ENCODE measurements at places on chromosomes 6 and 20. TPM values are rescaled to one million over a fixed set of nuclear protein-coding genes. Genes with fewer than 3 reads are reported as not detected.

CGA gene
- total RNA-seq: not detected

DNA sequence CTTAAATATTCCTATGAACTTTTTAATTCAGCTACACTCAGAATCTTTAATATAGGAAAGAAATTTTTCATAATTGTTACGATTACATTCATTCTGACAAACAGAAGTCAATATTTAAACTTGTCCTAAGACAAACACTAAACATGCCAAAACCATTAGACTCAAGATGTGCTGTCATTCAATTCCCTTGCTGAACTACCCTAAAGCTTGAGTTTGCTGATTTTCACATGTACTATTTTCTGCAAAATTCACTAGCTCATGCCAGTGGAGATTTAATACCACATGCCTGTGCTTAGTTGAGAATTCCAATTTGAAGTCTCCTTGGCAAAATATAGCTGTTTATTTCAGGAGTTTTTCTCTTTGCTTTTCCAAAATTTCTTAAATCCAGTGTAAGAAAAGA lies 448.0 kb downstream of the COL12A1 start:
- DNase-seq: no peak

TCFL5 gene
- total RNA-seq: 4.7 TPM

DNA sequence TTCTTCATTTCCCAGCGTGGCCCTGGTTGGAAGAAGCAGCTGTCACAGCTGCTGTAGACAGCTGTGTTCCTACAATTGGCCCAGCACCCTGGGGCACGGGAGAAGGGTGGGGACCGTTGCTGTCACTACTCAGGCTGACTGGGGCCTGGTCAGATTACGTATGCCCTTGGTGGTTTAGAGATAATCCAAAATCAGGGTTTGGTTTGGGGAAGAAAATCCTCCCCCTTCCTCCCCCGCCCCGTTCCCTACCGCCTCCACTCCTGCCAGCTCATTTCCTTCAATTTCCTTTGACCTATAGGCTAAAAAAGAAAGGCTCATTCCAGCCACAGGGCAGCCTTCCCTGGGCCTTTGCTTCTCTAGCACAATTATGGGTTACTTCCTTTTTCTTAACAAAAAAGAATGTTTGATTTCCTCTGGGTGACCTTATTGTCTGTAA lies 292.7 kb downstream of the ESR1 start:
- DNase-seq: no peak

PGC gene
- not detected for total RNA-seq

DNA sequence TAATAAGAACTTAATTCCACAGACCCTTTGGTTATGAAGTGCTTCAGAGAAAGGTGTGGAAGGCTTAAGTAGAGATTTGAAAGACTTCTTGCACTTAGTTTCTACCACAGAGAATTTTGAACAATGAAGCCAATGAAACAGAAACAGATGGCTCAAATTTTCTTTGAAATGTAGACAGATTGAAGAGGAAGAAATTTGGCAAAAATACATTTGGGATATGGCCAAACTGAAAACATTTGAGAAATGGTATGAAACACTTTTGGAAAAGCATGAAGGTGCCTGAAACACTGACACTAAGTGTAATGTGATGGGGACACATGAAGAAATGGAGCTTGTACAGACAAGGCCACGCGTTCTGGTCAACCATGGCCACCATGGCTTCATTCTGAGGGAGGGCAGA lies 272.4 kb upstream of the EXOC2 start:
- DNase-seq: no peak

CASS4 gene
- 7.8 TPM for total RNA-seq

DNA sequence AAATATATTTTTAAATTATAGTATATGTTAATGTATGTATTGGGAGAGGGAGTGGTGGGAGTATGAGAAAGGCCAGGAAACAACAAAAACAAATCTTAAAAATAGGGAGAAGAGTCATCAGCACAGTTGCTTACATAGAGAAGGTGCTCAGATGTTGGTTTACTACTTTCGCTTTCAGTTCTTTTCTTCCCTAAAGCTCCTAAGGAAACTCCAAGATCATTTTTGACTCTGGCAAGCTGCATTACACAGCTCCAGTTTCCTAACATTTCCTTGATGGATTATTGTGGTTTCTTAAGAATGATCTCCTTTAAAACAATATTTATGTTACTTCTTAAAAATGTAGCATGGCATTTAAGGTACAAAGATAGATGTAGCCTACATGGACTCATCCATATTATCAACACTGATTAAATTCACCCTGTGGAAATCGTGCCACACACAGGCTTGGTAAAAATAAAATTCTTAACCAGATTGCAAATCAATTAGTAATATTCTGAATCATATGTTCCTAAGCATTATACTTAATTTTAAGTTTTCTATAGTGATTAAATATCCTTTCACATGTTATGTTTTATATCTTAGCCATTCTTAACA lies 118.0 kb upstream of the MAN1A1 start:
- DNase-seq: no peak

DNA sequence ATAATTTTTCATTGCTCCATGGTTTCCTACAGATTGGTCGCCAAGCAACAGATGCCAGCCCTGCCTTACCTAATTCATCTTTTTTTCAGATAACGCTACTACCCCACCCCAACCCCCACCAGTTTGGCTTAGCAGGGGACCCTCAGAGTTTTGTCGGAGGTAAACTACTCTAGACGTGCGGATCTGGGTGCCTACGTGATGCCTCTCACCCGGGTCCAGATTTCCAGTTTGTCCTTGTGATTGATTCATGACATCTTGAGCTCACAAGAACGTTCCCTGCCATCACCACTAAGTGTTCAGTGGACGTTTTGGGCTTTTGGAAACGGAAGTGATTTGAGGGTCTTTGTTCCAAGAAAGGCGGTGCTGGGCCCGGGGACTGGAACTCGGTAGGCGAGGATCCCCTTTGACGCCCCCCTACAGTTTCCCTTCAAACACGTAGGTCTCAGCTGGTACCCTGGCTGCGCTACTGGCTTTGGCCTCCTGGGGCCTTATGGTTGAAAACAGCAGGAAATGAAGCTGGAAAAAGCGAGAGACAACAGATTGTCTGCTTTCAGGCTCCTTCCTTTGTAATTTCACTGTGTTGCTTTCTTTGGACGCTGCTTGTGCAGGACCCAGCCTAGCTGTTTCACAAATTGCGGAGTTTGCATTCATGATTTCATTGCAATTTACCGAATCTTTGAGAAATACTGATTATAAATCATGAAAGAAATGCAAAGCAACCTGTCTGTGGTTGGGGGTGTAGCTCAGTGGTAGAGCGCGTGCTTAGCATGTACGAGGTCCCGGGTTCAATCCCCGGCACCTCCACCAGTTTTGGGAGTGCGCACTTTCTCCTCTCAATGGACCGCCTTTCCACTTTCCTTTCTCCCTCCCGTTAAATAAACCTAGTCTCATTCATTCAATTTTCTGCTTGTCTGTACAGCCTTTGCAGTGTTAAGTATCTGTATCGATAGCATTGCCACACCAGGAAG lies 81.0 kb downstream of the GPX5 start:
- DNase-seq: peak; percentile 55

BPI gene
- total RNA-seq: not detected

DNA sequence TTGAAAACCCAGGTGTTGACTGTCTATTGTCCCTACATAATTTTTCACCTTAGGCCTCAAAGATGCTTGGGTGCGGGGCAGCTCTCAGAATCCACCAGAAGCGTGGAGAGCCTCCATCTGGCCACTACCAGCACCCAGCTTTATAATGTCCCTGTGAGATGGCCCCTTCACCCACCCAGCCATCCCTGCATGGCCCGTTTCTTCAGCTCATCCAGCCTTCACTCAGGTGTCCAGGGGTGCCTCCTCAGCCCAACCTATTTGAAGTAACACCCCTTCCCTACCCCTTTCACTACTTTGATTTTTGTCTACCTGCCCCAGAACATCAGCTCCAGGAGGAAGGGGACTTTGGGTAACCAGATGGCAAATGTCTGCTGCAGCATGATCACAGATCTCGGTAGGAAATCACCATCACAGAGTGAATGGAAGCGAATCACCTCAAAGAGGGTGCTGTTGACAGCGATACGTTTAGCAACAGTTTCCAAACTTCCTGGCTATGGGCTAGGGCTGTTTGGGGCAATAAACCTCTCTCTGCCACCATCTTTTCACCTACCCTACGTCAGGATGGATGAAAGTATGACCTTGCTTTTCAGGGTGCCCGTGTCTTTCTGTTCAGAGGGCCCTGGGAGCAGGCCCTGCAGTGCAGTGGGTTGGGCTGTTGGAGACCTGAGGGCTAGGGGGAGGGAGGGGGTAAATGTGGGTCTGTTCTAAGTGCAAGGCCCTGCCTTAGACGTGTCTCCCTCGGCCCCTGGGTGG lies 1.2 kb upstream of the SLC17A9 start:
- no peak for DNase-seq

DNA sequence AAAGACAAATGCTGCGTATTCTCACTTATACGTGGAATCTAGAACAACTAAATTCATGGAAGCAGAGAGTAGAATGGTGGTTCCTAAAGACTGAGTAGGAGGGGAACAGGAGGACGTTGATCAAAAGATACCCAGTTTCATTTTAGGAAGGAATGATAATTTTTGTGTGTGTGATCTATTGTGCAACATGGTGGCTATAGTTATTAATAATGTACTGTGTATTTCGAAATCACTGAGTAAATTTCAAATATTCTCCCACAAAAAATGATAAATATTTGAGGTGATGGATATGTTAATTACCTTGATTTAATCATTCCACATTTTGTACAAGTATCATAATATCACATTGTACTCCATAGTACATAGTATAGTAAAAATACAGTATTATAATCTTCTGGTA lies 187.5 kb downstream of the MOXD1 start:
- no peak for DNase-seq

DNA sequence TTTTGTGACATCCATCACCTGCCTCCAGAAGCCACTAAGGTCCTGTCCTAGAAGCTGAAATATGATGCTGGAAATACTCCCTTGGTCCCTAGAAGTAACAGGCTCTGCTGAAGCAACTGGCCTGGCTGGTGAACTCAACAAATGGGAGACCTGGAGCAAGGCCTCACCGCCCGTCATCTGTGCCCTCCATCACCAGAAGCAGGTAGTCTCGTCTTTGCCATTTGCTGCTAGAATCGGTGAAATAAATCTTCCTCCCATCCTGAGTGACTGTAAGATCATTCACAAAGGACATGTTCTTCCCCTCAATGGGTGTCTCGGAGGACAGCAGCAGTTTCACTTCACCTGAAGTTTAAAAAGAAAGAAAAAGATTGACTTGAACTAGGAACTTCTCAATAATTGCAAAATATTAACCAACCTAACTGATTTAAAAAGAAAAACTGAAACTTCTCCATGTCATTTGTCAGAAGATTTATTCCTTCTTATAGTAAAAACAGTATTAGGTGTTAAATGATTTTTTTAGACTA lies 21.0 kb downstream of the CST7 start:
- no peak for DNase-seq

GRCh38 chr6:170008294-170008785 lies 256.9 kb downstream of the ERMARD start:
- peak; percentile 1 for DNase-seq

ACOT8 gene
- 25.5 TPM for total RNA-seq

FAM229B gene
- total RNA-seq: 7.3 TPM

GRCh38 chr20:39356908-39357307 lies 394.8 kb downstream of the DHX35 start:
- no peak for DNase-seq

CAPN11 gene
- 0.12 TPM for total RNA-seq

DNA sequence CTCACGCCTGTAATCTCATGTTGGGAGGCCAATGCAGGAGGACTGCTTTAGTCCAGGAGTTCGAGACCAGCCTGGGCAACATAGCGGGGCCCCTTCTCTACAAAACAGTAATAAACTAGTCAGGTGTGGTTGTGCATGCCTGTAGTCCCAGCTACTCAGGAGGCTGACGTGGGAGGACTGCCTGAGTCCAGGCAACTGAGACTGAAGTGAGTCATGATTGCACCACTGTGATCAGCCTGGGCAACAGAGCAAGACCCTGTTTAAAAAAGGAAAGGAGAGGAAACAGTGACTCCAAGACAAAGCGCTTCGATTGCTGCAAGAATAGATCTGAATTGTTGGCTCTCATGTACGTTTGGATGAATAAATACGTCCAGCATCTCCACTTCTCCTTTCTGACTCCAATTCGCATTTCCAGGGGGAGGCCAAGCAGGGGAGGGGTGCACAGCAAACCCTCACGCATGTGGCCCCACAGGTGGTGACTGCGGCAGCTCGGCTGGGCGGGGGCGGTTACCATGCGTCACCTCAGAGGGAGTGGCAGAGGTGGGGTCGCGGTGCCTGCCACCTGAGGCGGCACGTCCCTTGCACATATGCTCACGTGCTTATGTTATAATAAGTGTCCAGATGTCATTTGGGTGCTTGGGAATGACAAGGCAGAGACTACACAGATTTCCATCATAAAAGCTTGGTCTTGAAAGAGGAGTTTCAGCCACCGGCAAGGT lies 95.1 kb upstream of the MPC1 start:
- no peak for DNase-seq

DNA sequence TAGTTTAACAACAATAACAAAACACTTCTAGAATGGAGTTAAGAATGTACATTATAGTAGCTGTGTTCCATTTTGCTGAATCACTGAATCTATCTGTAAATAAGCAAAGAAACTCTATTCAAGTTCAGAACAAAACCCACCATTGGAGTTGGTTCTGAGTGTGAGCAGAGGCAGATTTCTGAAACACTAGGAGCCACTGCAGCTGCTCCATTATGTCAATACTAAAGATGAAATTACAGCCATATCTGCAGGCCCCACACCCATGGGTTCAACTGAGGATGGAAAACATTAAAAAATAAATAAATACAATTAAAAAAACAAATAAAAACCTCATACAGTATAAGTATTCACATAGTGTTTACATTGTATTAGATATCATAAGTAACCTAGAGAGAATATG lies 91.0 kb downstream of the REPS1 start:
- no peak for DNase-seq

DNA sequence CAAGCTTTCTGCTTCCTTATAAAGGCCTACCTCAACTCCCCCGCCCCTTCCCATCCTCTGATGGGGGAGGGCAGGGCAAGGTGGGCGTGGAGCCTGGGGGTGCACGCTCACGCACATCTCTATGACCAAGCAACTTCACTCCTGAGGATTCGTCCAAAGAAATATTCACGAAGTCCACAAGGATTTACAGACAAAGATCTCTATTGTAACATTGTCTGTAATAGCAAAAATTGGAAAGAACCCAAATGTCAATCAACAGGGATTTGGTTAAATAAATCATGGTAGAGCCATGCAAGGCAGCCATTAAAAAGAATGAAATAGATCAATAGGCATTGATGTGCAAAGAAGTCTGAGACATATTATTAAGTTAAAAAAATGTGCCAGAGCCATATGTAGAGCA lies 130.4 kb upstream of the AFDN start:
- DNase-seq: no peak

TPD52L2 gene
- 70.8 TPM for total RNA-seq

PDYN gene
- not detected for total RNA-seq

GRCh38 chr6:55255113-55255512 lies 72.2 kb upstream of the GFRAL start:
- DNase-seq: no peak

- no peak for DNase-seq
Observed at GRCh38 chr20:46764068-46764467, 54.6 kb downstream of the SLC2A10 start.

IL17A gene
- total RNA-seq: 35.3 TPM

PLCB4 gene
- not detected for total RNA-seq

Measured in activated CD4-positive, alpha-beta memory T cell treated with anti-CD3 and anti-CD28 coated beads for 36 hours (primary cell).